ENCODE measurements at places on chromosomes 4 and X.

GRCh38 chr4:76744241-76744921 is 153.6 kb downstream of the SOWAHB start:
- DNase-seq: no peak

- peak; percentile 90 for DNase-seq
Measured at GRCh38 chrX:103585411-103586313, at the start of gene TCEAL4. Gene TCEAL4 (plus strand): TSS chrX:103585515. CDS start chrX:103586676, 1,161 bp downstream.

DNA sequence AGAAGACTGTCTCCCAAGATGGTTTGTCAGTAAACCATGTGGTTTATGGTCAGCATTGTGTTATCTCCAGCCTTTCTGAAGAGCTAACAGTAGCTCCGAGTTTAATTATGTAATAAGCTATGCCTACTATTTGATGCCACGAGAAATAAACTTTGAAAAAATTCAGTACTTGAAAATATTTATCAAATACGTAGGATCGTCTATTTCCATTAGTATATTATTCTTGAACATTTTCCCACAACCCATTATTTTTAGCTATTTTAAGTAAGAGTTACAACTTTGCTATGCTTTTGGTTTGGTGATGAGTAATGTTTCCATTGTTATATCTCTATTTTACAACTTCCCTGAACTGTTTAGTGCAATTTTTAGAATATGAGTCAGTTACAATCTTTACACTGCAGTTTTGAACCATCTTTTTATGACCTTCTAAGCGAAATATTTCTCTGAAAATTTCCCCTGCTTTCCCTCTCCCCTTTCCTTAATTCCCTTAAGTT is 44.5 kb upstream of the TRIM2 start:
- no peak for DNase-seq

DNA sequence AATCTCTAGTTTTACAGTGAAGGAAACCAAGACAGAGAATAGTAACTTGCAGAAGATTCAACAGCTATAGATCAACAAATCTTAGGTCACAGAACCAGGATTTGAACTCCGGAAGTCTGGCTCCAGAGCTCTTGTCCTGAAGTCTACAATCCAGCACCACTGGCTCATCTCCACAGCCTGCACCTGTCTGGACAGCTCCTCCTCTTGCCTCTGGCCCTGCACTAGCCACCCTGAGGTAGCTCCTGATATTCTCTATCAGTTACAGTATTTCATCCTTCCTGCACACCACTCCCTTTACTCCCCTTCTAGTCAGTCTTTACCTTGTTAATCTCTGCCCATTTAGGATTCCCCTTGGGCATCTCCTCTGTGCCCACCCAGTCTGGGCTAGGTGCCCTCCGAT is 58.1 kb upstream of the LNX1 start:
- DNase-seq: no peak

DNA sequence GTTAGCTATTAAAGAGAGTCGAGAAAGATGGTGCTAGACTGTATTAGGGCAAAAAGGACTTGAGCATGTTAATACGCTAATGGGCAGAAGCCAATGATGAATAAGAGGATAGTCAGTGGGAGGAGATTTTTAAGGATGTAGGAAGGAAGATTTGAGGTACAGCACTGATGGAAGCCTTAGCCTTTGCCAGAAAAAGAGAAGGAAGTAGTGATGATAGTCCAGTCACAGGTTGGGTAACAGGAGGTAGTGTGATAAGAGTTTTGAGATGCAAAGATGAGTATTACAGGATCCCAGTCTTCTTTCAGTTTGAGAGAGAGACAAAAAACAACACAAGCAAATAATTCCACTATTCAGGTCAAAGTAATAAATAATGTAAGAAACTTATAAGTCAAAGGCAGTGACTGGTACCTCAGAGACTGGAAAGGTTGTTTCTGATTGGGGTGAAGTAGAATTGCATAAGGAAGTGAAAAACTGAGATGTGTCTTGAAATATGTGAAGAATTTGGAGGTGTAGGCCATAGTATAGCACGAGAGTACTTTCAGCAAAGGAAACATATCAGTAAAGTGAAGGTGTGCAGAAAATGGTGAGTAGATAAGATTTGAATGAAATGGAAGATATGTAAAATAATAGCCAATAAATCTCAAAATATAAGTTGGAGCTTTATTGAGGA is 22.1 kb upstream of the NDNF start:
- no peak for DNase-seq

DNA sequence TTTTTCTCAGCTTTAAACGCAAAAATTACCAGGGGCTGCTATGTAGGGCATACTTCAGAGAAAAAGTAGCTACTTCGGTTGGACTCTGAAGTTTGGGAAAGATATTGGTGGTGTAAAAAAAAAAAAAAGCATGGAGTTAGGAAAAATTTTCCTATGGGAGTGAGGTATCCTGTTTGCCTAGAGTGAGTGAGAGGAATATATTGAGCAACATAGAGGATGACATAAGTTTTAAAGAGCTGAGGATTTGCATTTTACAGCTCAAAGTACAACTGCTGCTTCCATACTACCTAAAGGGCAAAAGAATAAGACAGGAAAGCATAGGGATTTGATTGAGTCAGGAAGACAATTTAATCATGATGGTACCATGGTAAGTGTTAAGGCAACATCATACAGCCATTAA is 7.3 kb downstream of the GPRASP1 start:
- DNase-seq: no peak

DNA sequence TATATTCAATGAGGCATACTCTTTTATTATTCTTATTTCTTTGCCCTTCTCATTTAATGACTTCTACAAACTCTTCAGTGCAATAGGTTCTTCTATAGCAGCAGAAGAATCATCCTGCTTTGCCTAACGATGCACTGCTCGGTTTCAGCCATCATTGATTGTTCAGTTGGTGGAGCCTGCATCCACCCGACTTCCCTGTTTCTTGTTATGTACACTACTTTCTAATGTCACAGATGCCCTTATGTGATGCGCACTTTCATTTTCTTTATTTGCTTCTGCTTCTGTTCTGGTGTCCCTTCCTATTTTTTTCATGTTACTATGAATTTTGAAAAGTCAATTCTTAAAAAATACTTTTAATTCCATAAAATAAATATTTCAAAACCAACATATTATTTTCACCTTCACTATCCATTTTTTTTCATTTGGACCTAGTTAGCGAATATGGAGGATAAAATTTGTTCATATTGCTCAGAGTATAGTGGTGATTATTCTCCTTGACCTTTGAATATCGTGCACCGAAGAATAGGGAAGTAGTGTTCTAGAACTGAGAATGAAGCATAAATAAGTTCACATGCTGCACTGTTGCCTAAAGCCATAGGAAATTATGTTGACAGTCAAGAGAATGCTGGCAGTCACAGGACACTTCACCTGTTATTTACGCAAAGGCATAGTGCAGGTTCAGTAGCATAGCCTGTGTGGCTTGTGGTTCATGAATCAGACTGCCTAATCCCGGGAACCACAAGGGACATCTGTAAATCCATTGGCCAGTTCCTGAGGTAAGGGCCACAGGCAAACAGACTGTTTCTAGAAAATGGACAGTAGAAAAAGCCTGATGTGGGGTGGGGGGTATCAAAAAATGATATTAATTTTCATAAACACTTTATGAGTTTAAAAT is 21.3 kb upstream of the SFRP2 start:
- no peak for DNase-seq

DNA sequence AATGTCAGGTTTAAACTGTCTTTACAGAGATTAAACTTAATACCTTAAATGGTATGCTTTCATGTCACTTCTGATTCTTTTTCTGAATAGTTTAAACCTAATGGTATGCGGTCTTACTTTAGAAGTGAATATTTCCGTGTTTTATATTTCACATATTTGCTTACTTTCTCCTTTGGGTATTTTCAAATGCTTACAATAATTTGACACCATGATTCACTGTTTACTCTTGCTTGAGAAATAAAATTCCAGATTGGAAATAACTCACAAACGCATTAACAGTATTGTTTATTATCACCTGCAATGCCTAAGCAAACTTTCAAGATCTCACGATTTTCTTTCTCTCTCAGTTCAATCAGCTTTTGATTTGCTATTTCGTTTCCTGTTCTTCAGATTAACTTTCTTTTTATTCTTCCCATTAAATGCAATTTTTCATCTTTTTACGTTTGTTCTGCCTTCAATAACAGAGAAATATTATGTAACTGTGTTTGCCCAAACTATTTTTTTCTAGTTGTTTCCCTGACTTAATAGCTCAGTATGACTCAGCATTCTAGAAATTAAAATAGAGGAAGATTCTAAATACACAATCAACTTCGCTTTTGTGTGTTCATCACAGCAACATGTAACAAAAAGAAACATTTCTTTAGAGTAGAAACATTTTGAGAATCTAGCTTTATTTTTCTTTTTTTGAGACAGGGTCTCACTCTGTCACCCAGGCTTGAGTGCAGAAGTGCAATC is 955.5 kb upstream of the PRKX start:
- DNase-seq: no peak

GRCh38 chrX:19683817-19684216 is 168.5 kb upstream of the MAP3K15 start:
- no peak for DNase-seq

DNA sequence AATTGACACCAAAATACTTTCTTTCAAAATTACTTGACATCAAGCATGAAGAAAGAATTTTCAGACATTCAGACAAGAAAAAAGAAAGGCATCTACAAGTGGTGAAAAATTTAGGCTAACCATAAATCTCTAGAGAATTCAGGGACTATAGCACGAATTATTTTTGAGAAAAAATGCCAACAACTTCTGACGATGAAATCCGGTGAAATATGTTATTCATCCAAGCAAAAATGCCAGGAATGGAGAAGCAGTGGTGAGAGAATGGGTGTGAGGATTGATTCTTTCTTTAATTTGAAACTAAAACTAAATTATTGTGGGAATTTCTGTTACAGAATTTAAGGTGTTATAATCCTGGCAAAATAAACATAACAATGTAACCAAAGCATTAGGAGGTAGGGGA is 69.4 kb upstream of the SORBS2 start:
- no peak for DNase-seq

DNA sequence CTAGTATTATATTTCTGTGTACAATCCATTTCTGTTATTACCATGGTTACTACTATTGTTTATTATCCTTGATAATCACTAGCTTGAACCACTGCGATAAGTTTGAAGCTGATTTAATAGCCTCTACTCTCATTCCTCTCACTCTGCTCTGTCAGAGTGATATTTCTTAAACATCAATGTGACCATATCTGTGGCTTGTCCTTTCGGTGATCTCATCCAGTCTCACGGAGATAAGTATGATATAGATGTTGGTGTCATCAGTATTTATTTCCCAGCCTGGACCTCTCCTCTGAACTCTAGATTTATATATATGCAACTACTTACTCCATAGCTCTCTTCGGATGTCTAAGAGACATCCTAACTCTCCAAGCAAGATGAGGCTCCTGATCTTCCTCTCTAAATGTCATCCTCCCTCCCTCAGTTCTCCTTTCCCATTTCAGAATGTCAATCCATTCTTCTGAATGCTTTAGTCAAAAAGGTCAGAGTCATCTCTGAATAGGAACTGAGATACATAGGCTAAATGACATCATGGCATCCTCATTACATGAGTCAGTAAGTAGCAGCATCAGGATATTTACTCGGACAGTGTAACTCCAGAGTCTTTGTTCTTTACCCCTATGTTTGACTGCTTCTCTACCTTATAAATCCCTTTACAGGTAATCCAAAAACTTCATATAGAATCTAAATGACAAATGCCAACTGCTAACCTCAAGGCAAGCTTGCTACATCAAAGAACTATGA is 129.5 kb downstream of the PACRGL start:
- DNase-seq: no peak

DNA sequence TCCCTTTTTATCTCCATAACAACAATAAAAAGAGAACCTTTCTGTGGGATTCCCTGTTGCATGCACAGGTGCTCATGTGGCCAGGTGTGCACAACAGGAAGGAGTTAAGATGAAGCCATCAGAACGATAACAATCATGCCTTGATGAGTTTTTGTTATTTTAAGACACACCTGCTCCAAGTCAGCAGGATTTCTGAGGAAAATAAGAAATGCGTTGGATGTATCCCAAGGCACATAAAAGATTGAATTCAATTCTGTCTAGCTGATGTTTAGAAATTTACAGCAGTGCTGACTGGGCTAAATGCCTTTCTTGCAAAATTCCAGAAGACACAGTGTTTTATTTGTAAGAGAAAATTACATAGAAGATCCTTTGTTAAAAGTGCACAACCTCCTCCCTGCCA is 1678.2 kb downstream of the ARAP2 start:
- no peak for DNase-seq

- DNase-seq: no peak
Measured at GRCh38 chr4:11698846-11699590, 270.3 kb upstream of the HS3ST1 start.

GRCh38 chr4:140046543-140046942 is 107.4 kb downstream of the MAML3 start:
- peak; percentile 66 for DNase-seq

GRCh38 chrX:11380187-11380844 is 87.1 kb downstream of the AMELX start:
- no peak for DNase-seq

GRCh38 chrX:37986893-37987292 is 19.5 kb upstream of the SYTL5 start:
- no peak for DNase-seq

DNA sequence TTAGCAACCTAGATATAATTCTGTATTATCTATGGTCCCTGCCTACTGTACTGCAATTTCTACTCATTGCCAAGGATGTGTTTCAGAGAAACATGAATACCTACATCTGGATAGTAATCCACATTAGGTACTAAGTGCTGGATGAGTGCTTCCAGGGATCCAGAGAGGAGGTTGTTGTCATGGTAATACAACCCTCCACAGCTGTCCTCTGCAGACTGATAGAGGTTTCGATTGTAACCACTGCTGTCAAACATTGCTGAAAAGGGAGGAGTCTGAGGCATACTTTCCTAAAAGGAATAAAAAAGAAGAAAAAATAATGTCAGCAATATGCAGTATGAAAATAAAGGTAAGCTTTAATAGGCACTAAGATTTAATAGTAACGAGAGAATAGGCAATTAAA is 12.5 kb downstream of the RASGEF1B start:
- no peak for DNase-seq

GRCh38 chr4:161314371-161314770 is 849.4 kb downstream of the FSTL5 start:
- DNase-seq: no peak

DNA sequence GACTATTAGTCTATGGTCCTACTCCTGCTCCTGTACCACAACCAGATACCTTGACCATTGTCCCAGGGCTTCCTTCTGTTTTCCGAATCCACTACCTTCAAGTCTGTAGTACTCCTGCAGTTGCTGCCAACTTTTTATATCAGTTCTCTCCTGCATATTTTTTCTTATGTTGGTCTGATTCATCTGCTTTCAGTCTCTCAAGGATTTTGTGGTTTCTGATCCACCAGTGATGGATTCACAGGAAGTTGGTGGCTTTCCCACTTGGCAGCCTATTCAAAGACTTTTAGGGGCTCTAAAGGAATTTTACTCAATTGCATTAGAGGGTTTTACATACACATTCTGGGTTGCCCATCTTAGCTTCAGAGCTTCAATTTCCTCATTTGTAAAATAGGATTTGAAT is 23.6 kb downstream of the KIF4A start:
- no peak for DNase-seq

- peak; percentile 64 for DNase-seq
Measured at GRCh38 chr4:16227462-16227868, 1.2 kb upstream of the TAPT1 start.

GRCh38 chr4:184461711-184462441 is 12.5 kb downstream of the IRF2 start:
- DNase-seq: no peak

Data from endodermal cell (in vitro differentiated cells).